Pancreas (tissue), 10 donors: ENCODE measurements at places on chromosomes 11 and 22.

DNA sequence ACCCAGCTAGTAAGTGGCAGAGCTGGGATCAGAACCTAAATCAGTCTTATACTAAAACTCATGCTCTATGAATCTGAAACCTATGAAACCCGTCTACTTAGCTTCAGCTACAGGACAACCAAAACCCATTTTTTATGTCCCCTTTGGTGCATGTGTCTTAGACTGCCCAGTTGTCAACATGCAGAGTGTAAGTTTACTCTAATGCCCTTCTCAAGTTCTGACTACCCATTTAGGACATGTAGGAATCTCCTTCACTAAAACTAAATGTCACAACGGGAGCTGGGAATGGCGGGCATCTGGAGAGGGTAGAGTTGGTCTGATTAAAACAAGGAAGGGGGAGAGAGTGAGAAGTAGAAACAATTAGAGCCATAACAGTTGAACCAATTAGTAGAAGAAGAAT, 167.9 kb upstream of the UBASH3B start:
- DNase-seq = no peak
- H3K36me3 ChIP-seq = no peaks in the 10 kb centered on the region
- no peaks in the 10 kb centered on the region for H3K4me1 ChIP-seq

- peak; percentile 75 for DNase-seq
- H3K4me3 ChIP-seq = no peak overlapping the region
- H3K36me3 ChIP-seq = no peaks in the 10 kb centered on the region
- H3K27me3 ChIP-seq = no peaks in the 10 kb centered on the region
- peaks cover 4% of the 10 kb centered on the region for H3K4me1 ChIP-seq
These were observed 32.1 kb upstream of the PRODH start for GRCh38 chr22:18968011-18968749.

- H3K4me1 ChIP-seq = no peaks in the 10 kb centered on the region
- no peaks in the 10 kb centered on the region for H3K36me3 ChIP-seq
- DNase-seq = no peak
These were observed 11.8 kb downstream of the SMPD1 start for GRCh38 chr11:6402061-6402470.

DNA sequence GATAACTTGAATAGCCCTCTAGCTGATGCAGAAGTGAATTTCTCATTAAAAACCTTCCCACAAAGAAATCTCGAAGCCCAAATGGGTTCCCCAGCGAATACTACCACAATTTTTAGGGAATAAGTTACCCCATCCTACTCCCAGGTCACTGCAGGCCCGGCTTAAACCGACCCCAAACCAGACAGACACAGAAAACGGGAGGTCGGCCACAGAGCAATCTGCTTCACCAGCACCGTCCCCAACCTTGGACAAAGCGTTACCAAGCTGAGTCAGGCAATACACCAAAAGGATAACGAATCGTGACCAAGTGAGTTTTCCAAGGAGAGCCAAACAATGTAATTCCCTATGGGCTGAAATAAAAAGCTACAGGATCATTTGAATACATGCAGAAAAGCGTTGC, 575 bp upstream of the MOV10L1 start:
- no peaks in the 10 kb centered on the region for H3K36me3 ChIP-seq
- H3K27me3 ChIP-seq = peaks cover 16% of the 10 kb centered on the region
- H3K4me1 ChIP-seq = no peaks in the 10 kb centered on the region
- H3K27ac ChIP-seq = no peak overlapping the region

DNA sequence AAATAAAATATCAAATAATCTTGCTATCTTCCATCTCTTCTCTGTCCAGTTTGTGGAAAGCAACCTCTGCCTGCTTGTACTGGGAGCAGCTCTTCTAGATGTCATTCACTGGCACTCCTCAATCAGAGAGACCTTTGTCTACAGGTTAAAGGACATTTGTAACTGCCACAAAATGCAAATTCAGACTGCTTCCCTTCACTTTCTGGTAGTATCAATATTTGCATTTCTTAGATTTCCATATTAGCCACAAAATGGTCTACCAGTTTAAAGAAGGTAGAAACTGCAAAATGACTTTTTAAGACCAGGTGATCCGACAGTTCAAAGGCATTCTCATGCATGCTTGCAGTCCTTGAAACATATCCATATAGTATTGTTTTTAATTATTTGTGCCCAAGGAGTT, 51.7 kb upstream of the RCN1 start:
- no peaks in the 10 kb centered on the region for H3K36me3 ChIP-seq
- no peak for DNase-seq
- no peaks in the 10 kb centered on the region for H3K4me1 ChIP-seq
- no peak overlapping the region for H3K4me3 ChIP-seq
- H3K27ac ChIP-seq = no peak overlapping the region

- no peaks in the 10 kb centered on the region for H3K36me3 ChIP-seq
- no peak for DNase-seq
- no peaks in the 10 kb centered on the region for H3K27me3 ChIP-seq
- no peak overlapping the region for H3K27ac ChIP-seq
- no peaks in the 10 kb centered on the region for H3K4me1 ChIP-seq
These were observed 67.2 kb upstream of the RCN1 start for GRCh38 chr11:32023370-32024305.

DNA sequence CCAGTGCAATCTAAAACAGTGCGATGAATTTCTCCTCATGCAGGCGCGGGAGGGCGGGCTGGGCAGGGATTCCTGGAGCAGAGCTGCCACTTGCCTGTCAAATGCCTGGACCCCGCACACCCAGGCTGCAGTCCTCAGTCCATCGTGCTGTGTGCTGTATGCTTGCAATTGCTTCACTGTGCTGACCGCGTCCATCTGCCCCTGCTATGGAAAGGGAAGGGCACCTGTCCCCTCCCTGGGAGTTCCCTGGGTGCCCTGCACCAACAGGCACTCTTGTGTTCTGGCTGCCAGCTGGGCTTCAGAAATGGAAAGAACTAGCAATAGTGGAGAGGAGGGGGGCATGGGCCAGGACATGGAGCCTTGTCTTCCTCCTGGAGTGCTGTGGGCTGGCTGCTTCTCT, 185.4 kb upstream of the B3GAT1 start:
- DNase-seq = no peak
- H3K27ac ChIP-seq = no peak overlapping the region
- H3K36me3 ChIP-seq = no peaks in the 10 kb centered on the region
- H3K27me3 ChIP-seq = peaks cover 6% of the 10 kb centered on the region
- H3K4me1 ChIP-seq = no peaks in the 10 kb centered on the region
- H3K4me3 ChIP-seq = no peak overlapping the region

GRCh38 chr22:36465232-36466021, 16.0 kb downstream of the TXN2 start:
- no peak overlapping the region for H3K4me3 ChIP-seq
- peaks cover 28% of the 10 kb centered on the region for H3K4me1 ChIP-seq
- no peaks in the 10 kb centered on the region for H3K27me3 ChIP-seq
- H3K36me3 ChIP-seq = no peaks in the 10 kb centered on the region
- DNase-seq = peak; percentile 99

- no peaks in the 10 kb centered on the region for H3K4me1 ChIP-seq
- no peak for DNase-seq
- no peaks in the 10 kb centered on the region for H3K36me3 ChIP-seq
- H3K4me3 ChIP-seq = no peak overlapping the region
- no peak overlapping the region for H3K27ac ChIP-seq
- H3K27me3 ChIP-seq = no peaks in the 10 kb centered on the region
These were observed 723.0 kb downstream of the KCNA4 start for GRCh38 chr11:29293825-29294224.

DNA sequence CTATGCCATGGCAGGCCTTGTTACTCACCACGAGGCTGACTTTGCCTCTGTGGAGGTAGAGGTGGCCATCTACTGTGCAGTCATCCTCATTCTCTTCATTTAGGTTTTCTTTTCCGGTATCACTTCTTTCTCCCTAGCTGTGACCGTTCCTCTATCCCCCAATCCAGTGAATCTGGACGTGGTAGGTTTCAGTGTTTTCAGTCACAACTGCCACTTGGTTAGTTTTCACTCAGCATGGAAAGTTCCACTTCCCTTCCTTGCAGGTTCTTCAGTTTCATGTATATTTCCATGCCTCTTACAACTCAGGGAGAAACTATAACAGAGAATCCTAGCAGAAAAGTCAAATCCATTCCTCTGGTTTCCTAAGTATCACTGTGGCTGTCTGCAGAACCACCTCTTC, 1.9 kb downstream of the HPS4 start:
- H3K36me3 ChIP-seq = no peaks in the 10 kb centered on the region

- no peaks in the 10 kb centered on the region for H3K27me3 ChIP-seq
- DNase-seq = peak; percentile 69
- peaks cover 4% of the 10 kb centered on the region for H3K4me1 ChIP-seq
- H3K4me3 ChIP-seq = peak within 1 kb of the TSS; percentile 76
These were observed at the start of gene RIC3 for GRCh38 chr11:8168485-8169257. Gene RIC3 (minus strand): TSS chr11:8169025. CDS start chr11:8168989, 36 bp downstream.

DNA sequence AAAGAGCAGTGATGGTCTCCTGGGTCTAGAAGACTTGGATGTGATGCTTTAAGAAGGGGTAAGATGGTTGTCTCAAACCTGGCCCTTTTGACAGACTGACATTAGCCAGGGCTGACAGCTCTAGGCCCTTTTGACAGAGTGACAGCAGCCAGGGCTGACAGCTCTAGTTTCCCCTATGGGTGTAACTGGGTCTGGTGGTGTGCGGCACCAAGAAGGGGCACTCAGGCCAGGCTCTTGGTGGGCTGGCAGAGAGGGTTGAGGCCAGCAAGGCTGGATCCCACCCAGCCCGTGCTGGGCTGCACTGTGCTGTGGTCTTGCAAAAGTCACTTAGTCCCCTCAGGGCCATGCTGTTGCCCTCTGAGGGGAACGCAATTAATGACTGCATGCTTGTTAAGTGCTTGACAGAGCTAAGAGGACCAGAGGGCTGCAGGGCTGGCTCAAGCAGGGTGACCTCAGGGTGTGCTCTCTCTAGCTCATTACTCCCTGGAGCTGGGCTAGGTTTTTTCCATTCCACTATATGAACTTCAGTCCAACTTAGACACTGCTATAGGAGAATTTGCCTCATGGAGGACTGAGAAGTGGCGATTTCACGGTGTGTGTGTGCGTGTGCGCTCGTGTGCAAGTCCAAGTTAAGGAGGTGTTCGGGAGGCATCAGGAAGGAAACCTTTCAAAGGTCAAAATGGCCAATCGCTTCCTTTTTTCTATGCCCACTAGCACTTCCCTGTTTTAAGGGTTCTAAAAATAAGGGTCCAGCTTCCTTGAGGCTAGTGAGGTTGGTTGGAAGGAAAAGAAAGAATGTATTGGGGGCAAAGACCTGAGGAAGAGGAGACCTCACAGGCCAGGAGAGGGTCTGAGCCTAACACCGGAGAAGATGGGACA, 4.4 kb downstream of the UBASH3B start:
- H3K4me3 ChIP-seq = no peak overlapping the region
- H3K4me1 ChIP-seq = peaks cover 9% of the 10 kb centered on the region
- no peaks in the 10 kb centered on the region for H3K27me3 ChIP-seq
- DNase-seq = no peak

GRCh38 chr11:47222696-47223095, 7.9 kb downstream of the DDB2 start:
- H3K4me1 ChIP-seq = no peaks in the 10 kb centered on the region
- no peak for DNase-seq

DNA sequence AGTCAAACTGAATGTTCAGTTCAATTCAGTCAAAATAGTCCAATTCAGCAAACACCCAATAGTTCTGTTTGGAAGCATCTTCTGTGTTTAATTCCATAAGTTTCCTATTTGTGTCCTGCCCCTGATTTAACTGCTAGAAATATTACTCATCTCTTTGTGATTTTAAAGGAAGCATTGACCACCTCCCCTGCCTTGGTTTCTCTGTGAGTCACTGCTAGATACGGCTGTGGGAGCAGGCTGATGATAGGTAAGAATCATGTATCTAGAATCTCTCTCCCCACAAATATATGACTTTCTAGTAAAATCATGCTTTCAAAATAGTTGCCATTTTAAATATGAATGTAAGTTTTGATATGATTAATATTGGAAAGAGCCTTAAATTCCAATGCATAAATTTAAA, 888.5 kb downstream of the NTM start:
- H3K4me1 ChIP-seq = no peaks in the 10 kb centered on the region
- H3K27me3 ChIP-seq = no peaks in the 10 kb centered on the region

DNA sequence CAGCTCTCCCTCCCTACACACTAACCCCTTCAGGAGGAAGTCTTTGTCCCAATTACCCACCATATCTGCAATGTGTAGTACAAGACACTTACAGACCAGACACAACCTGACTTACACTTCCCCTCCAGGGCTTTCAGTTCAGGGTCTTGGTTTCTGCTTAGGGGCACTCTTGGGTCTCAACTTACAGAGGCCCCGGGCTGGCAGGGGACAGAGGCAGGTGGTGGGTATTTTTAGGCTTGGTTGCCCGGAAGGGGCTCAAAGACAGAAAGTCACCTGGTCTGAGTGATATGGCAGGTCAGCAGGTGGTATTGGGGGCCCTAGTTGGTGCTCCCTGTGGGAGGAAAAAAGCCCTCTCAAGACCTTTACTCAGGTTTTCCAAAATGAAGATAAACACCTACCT, 3.4 kb upstream of the TMEM184B start:
- no peak for DNase-seq
- peaks cover 4% of the 10 kb centered on the region for H3K4me1 ChIP-seq
- no peak overlapping the region for H3K27ac ChIP-seq
- no peaks in the 10 kb centered on the region for H3K36me3 ChIP-seq
- H3K4me3 ChIP-seq = no peak overlapping the region

DNA sequence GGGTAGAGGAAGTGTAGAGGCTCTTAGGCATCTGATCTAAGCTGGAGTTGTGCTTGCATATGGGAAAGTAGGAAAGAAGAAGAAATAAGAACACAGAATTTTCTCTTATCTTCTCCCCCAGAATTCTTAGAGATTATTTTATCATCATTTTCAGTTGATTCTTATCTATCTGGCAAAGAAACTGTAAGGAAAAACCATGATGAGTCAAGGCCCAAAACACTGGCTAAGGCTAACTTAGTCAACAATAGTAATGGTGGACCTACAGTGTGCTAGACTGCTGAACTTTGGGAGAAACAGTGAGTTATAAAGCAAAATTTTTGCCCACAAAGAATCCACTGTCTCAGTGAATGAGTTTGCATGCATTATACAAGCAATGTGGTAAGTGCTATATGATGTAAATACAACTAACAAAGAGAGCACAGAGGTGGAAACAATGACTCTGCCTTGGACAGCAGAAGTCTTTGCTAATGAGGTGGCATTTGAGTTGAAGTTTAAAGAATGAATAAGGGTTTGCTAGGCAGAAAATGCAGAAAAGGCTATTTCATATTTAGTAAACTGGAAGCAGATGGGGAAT, 344.5 kb upstream of the PLET1 start:
- H3K27me3 ChIP-seq = no peaks in the 10 kb centered on the region
- no peak for DNase-seq
- H3K4me1 ChIP-seq = no peaks in the 10 kb centered on the region
- H3K27ac ChIP-seq = no peak overlapping the region

GRCh38 chr22:27270818-27271510, 530.6 kb downstream of the MN1 start:
- no peak overlapping the region for H3K27ac ChIP-seq
- H3K4me3 ChIP-seq = no peak overlapping the region
- no peaks in the 10 kb centered on the region for H3K4me1 ChIP-seq
- H3K27me3 ChIP-seq = no peaks in the 10 kb centered on the region
- no peaks in the 10 kb centered on the region for H3K36me3 ChIP-seq
- DNase-seq = no peak

GRCh38 chr22:46490538-46490937, 46.9 kb downstream of the CELSR1 start:
- H3K4me1 ChIP-seq = no peaks in the 10 kb centered on the region
- no peak overlapping the region for H3K4me3 ChIP-seq
- H3K36me3 ChIP-seq = no peaks in the 10 kb centered on the region
- no peaks in the 10 kb centered on the region for H3K27me3 ChIP-seq
- no peak overlapping the region for H3K27ac ChIP-seq
- DNase-seq = no peak
